Activated T-cell treated with anti-CD3 and anti-CD28 coated beads, Interleukin-2, amount 50 U/mL, for 4 hours (primary cell): ENCODE measurements at places on chromosomes 16 and 17.
A peak's percentile ranks its signal among the peaks of the same experiment; 100 is the strongest.

GRCh38 chr17:69608808-69609472 lies 194.4 kb downstream of the MAP2K6 start:
- no peak for DNase-seq

- DNase-seq, result no peak
These were observed 16.0 kb downstream of the CENPX start for GRCh38 chr17:82006468-82007227.

DNA sequence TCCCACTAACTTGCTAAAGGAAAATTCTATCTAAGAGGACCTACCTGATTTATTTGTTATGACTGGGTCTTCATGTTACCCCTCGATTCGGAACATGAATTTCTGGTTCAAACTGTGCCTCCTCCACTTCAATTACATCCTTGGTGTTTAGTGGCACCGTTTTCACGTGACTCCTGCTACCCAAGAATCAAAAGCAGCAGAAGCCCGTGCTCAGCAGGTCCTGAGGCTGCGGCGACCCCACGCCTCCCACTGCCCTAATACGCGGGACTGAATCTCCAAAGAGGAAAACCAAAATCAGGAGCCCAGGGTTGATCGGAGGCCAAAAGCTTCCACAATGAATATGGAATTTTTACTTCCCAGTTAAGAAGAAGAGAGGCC lies 94.0 kb upstream of the METRNL start:
- no peak for DNase-seq

DNA sequence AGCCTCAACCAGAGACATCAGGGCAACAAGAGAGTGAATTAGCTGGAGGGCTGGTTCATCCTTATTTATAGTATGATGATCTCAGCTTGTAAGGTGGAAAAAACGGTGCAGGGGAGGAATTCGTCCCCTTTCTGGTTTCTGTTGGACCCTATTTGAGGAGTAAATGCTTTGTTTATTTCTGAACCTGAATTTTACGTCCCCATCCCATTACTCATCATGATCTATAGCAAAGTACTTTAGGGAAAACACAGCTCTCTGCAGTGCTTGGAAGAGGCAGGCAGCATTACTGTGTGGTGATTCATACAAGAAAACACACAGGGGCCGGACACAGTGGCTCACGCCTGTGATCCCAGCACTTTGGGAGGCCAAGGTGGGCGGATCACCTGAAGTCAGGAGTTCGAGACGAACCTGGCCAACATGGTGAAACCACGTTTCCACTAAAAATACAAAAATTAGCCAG lies 8.0 kb upstream of the VAT1L start:
- no peak for DNase-seq

- DNase-seq, result no peak
These were observed 157.3 kb downstream of the VPS53 start for GRCh38 chr17:557371-557770.

DNA sequence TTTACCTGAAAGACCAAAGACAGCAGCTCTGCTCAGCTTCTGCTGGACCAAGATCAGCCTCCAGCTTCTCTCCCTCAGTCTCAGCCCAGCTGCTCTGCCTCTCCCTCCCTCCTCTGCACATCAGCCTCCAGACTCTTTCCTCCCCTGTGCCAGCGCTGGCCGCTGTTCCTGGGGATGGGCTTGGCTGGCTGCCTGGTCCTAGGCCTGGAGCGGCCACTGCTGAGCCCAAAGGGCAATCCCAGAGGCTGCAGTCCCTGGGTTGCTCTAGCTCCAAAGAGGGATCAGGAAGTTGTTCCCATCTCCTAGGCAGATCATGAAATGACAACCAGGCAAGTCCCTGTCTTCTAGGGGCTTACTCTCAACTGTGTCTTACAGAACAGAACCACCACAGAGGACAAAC lies 31.3 kb downstream of the DCUN1D3 start:
- DNase-seq, result no peak

- no peak for DNase-seq
These were observed 41.8 kb upstream of the CDH8 start for GRCh38 chr16:62077998-62078397.

DNA sequence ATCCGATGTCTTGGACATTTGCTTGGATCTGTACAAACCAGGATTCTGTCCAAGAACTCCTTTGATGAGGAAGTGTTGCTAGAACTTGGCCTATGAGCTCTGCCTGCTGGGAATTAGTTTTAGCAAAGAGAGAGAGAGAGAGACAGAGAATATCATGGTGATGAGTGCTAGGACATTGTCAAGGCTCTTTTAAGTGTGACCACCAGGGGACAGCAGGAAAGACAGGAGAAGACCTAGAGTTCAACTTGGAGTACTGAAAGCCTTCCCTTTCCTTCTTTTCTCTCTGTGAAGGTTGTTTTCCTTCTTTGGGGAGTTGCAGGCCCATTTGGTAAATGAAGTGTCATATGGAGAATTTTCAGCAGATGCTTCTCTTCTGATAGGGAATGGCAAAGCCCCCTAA lies 389.2 kb upstream of the HSBP1 start:
- DNase-seq, result no peak

- no peak for DNase-seq
These were observed 13.1 kb downstream of the MAP2K6 start for GRCh38 chr17:69427486-69428197.

GRCh38 chr17:50768346-50768761 lies 1.0 kb upstream of the ANKRD40CL start:
- DNase-seq, result no peak

- DNase-seq, result peak; percentile 5
These were observed 48.4 kb upstream of the SKAP1 start for GRCh38 chr17:48478224-48479013.

- DNase-seq, result no peak
These were observed 10.0 kb downstream of the CYBC1 start for GRCh38 chr17:82440469-82440981.

DNA sequence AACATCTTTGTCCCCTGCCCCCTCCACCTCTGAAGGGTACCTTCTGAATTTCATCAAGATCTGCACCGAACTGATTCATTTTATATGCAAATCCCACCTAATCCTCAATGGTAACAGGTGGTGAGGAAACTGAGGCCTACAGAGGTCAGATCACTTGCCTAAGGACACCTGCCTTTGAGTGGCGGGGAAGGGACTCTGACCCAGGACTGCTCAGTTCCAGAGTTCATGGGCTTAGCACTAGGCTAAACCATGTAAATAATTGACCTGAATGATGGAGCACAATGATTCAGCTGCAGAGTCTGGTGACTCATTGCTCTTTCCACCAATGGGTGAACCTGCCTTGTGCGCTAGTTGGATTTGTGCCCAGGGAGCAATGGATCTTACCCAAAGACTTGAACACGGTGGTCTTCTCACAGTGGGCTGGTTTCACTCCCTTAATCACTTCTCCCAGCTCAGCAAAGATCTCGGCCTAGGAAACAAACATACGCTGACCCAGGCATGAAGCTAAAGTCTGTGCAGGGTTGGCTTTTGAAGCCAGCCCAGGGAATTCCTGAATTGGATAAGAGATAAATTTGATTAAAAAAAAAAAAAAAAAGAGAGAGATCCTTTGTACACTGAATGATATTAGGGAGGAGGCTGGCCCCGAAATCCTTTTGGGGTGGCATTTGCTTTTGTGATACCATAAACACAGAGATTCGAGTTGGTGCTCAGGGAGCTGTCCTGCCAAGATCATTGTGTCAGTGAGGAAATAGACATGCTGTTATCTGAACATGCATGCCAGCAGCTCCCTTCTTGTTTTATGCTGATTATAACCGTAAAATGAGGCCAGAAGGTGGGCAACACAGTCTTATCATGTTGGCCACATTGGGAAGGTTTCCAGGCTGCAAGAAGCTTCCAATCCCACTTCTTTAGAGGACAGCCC lies 17.0 kb downstream of the CRYM start:
- DNase-seq, result no peak

DNA sequence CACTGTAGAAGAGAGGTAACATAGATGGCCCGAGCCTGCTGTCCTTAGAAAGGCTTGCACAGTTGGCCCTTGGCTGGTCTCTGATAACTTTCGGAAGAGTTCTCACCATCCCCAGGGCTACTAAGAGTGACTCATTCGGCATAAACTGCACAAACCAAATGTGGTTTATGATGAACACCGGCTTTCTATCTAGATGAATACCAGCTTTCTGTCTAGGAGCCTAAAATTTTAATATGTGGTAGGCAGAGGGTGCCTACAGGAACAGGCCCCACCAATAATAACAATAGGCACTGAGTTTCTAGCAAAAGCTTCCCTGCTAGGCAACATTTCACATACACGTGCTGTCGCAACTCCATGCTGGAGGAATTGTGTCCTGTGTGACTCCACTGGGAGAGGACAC lies 15.4 kb downstream of the CNOT1 start:
- no peak for DNase-seq

GRCh38 chr17:20920815-20921199 lies 122.0 kb downstream of the USP22 start:
- no peak for DNase-seq

- no peak for DNase-seq
These were observed 47.3 kb upstream of the TBX2 start for GRCh38 chr17:61352408-61352770.

GRCh38 chr16:27486344-27486743 lies 63.4 kb downstream of the GTF3C1 start:
- DNase-seq, result no peak

- DNase-seq, result no peak
These were observed 17.1 kb upstream of the VWA3A start for GRCh38 chr16:22075043-22075757.

GRCh38 chr16:10753670-10754069 lies 10.0 kb downstream of the NUBP1 start:
- no peak for DNase-seq

DNA sequence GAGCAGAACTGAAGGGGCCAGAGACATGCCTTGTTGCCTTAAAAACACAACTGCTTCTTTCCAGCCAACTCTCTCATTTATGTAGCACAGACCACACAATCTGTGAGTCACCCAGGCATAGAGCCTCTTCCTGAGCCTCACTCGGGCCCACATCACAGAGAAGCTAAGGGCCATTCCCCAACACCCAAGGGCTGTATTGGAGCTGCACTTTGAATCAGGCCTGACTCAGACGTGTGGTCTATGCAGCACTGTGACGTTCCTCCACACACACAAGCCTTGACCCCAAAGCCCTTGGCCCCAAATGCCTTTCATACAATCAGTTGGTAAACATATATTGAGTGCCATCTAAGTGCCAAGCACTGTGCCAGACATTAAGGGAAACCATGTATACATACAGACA lies 308.9 kb upstream of the DYNLRB2 start:
- DNase-seq, result no peak

DNA sequence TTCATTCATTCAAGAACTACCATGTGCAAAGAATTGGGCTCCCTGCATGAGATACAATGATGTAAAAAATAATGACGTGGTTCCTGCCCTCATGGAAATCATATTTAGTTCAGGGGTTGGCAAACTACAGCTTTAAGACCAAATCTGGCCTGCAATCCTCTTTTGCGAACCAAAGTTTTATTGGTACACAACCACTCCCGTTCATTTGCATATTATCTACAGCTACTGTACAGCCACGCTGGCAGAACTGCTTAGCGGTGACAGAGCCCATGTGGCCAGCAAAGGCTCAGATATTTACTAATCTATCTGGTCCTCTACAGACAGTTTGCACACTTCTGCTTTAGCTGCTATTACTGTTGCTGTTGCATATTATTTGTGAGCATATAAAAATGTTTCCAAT lies 167.7 kb downstream of the XYLT1 start:
- DNase-seq, result no peak

DNA sequence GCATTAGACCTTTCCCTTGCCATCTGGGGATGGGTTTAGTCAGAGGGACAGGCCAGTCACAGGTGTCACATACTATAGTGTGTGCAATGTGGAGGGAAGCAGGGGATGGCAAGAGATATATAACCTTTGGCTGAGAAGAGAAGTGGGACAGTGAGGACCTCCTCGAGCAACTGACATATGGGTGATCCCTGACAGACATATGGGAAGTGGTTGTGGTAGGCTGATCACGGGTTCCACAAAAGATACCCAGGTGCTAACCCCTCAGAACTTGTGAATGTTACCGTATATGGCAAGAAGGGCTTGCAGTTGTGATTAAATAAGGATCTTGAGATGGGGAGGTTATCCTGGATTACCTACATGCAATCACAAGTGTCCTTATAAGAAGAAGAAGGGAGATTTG lies 188.1 kb upstream of the MPHOSPH6 start:
- no peak for DNase-seq

DNA sequence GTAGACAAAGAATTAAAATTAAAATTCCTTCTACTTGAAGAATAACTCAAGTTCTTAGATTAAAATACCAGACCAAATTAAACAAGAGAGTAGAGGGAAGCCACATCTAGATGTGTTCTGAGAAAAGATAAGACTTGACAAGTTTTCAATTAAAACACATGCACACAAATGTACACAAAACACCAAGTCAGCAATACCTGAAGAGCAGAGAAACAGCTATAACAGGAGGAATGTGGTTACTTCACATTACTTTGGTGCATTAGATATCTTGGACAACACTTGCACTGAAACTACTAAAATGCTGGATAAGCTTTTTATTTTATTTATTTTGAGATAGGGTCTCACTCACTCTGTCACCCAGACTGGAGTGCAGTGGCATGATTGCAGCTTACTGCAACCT lies 113.9 kb downstream of the MAP2K4 start:
- DNase-seq, result no peak
